NCI-H748 treated with DMSO at 0.1 percent for 48 hours (cell line): ENCODE measurements at places on chromosomes 6 and 20.

GRCh38 chr6:13427801-13428582, 59.4 kb downstream of the GFOD1 start:
- no peak for DNase-seq

DNA sequence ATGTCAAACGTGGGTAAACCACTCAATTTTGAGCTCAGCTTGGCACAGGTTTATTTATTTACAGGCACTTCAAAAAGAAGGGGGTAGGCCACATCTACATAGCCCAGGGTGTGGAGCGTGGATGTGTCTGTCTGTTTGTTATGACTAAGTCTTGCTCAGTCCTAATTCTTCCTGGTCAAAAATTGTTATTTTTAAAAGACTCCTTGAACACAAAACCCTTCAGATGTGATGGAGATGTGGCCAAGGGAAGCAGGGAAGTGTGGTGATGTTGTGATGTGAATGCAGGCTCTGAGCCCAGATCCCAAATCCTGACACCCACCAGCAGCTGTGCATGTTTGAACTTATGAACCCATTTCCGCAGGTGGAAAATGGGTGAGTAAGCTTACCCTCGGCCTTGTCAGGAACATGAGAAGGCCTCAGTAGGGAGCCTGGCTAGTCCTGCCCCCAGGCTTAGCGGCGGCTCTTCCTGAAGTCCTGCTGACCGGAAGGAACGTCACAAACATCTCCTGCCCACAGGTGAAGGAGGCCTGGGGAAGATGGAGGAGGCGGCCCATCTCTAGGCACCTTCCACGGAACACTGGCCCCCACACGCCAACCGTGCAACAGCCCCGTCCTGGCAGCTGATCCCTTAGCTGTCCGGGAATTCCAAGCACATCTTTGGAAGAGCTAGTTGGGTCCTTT, 119.7 kb downstream of the MYLK4 start:
- DNase-seq = no peak

DNA sequence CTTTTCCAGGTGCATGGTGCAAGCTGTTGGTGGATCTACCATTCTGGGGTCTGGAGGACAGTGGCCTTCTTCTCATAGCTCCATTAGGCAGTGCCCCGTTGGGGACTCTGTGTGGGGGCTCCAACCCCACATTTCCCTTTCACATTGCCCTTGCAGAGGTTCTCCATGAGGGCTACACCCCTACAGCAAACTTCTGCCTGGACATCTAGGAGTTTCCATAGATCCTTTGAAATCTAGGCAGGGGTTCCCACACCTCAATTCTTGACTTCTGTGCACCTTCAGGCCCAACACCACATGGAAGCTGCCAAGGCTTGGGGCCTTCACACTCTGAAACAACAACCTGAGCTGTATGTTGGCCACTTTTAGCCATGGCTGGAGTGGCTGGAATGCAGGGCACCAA, 282.8 kb upstream of the SASH1 start:
- DNase-seq = no peak

GRCh38 chr20:35171753-35172433, at the start of gene PROCR:
TSS of gene PROCR (plus strand) at chr20:35172072. CDS start at chr20:35172155, 83 bp downstream.
- DNase-seq = no peak

DNA sequence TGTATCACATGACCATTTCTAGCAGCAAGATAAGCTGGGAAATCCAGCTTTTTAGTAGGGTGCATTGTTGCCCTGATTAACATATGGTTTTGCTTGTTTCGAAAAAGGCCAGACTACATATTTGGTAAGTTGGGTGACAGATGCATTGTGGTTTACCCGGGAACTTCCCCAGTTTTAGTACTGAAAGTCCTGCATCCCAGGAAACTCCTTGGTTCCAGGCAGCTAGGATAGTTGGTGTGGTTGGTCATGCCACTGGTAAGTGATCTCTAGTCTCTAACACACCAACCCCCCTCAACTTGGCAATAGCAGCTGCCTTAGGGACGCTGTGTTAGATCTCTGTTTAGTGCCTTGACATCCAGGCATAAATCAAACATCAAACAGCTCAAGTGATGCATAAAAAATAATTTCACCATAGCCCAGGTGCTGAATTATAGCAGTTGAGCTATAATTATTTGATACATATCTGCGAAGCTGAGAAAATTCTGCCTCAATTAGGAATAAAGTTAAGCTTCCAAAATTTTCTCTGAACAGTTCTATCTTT, 216.5 kb downstream of the TFAP2C start:
- DNase-seq = no peak

GRCh38 chr20:6637160-6637579, 130.3 kb upstream of the BMP2 start:
- DNase-seq = no peak

- no peak for DNase-seq
Measured at GRCh38 chr20:49961413-49961812, 21.4 kb upstream of the SNAI1 start.

GRCh38 chr20:15406072-15406471, 1068.7 kb upstream of the FLRT3 start:
- no peak for DNase-seq

- no peak for DNase-seq
Measured at GRCh38 chr20:34701405-34702085, 2.6 kb upstream of the TP53INP2 start.

DNA sequence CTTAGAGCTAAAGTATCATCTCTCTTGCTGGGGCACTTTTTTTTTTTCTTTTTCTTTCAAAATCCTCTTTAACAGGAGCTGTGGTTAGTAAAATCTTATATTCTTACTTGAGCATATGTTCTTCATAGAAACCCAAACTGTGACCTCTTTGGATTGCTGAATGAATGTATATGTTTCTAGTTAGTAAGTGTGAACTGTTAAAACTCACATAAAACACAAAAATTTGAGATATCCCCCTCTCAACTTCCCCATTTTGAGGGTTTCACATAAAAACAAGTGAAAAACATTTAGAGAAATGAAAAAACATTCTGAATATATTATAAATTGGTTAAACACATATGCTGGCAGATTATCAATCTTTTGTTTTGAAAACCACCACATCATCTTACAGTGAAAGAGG, 78.1 kb downstream of the INSM1 start:
- DNase-seq = no peak

DNA sequence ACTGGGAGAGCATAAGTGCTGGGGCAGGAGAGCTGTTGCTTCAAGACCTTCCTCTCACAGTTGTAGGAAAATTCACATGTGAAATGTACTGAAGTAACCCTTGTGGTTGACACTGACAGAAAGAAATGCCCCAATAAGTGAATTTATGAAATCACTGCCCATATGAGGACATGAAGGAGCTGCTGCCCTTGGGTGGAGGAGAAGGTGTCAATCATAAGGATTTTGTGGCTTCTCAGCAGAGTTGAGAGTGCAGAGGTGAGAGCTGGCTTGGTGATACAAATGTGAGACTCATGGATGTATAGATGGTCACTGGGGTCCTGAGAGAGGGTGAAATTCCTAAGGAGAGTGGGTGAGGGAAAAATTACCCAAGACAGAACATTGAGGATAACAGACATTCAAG, 33.9 kb upstream of the CMTR1 start:
- DNase-seq = no peak

- no peak for DNase-seq
Measured at GRCh38 chr20:18794428-18794787, 19.2 kb upstream of the SCP2D1 start.

DNA sequence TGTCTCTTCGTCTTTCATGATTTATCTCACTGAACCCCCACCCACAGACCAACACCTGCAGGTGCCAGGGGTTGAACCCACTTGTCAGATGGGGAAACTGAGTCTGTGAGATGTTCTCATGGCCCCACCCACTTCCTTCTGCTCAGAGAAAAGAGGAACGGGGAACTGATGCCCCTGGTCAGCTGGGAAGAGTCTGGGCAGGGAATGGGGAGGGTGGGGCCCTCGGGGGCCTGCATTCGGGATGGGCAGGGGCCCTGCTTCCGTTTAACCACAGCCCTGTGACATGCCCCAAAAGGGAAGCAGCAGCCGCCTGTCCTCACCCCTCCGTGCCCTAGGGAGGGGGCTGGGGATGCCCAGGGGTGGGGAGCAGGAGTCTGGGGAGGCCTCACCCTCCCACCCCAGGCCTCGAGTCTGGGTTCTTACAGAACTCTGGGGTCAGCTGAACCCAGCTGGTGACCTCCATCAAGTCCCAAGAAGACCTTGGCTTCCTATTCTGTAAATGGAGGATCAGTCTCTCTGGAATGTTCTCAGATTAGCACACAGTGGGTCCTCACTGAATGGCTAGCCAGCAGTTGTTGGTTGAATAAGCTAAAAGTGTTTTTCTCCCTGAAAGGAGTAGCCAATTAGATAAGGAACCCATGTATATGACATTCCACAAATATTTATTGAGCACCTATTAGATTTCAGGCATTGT, 81.5 kb downstream of the CEBPB start:
- DNase-seq = no peak

GRCh38 chr6:497258-497657, 105.7 kb downstream of the IRF4 start:
- DNase-seq = no peak

- peak; percentile 31 for DNase-seq
Measured at GRCh38 chr6:166313255-166314070, 5.3 kb upstream of the PRR18 start.

DNA sequence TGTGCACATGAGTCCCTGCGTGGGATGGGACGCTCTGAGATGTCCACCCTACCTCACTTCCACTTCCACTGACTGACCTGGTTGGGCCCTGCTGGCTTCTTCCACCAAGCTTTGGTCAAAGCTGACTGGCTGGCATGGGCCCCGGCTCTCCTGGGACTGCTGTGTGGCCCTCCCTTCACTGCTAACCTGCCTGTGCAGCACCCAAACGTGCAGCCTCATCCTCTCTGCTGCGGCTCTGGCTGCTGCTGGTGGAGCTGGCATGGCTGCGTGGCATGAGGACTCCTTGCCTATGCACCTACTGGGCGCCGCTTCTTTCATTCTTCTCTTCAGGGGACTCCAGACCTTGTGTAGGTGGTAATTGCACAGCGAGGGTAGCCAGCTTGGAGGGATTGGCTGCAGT, 18.7 kb upstream of the IP6K3 start:
- DNase-seq = no peak

- DNase-seq = no peak
Measured at GRCh38 chr6:128149796-128150195, 248.9 kb upstream of the THEMIS start.

DNA sequence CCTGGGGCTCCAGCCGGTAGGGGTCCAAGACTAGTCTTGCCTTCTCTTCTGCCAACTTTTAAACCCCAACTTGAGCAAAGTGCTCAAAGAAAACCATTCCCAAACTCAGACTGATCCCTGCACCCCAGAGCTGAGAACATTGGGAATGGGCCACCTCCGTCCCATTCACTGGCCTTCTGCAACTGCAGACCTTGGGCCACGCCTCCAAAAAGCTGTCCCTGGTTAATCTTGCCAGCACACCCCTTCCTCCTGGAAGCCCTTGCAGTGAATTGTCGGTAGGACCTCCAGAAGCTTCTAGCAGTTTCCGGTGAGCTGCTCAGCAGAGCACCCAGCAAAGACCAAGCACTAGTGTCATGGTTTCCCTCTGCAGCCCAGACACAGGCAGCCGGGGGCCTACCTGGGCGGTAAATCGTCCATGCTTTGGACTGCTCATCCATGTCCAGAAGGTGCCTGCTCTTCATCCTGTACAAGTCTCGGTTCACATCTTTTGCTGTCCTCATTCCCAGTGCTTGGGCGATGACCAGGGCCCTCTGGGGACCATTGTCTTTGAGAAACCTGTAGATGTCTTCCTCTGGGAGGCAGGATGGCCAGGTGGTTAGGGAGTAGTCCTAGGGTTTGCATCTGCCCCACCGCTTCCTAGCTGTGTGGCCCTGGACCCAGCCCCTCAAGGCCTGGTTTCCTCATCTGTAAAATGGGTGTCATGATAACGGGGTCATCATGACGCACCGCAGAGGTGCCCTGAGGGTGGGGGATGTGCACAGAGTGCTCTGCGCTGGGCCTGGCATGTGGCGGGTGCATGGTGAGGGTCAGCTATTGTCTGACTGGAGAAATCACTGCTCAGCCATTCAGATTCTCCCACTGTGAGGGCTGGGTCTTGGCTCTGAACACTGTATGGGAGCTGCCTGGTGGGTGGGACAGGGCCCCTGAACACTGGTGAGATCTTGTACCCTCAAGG, 5.5 kb downstream of the ZBP1 start:
- DNase-seq = no peak

- no peak for DNase-seq
Measured at GRCh38 chr20:64037498-64038213, 1.7 kb downstream of the C20orf204 start.

- DNase-seq = no peak
Measured at GRCh38 chr20:15986690-15987089, 586.6 kb downstream of the KIF16B start.

GRCh38 chr6:42423244-42423643, 28.5 kb downstream of the TRERF1 start:
- no peak for DNase-seq

GRCh38 chr20:25049261-25050060, 8.5 kb downstream of the ACSS1 start:
- DNase-seq = no peak

DNA sequence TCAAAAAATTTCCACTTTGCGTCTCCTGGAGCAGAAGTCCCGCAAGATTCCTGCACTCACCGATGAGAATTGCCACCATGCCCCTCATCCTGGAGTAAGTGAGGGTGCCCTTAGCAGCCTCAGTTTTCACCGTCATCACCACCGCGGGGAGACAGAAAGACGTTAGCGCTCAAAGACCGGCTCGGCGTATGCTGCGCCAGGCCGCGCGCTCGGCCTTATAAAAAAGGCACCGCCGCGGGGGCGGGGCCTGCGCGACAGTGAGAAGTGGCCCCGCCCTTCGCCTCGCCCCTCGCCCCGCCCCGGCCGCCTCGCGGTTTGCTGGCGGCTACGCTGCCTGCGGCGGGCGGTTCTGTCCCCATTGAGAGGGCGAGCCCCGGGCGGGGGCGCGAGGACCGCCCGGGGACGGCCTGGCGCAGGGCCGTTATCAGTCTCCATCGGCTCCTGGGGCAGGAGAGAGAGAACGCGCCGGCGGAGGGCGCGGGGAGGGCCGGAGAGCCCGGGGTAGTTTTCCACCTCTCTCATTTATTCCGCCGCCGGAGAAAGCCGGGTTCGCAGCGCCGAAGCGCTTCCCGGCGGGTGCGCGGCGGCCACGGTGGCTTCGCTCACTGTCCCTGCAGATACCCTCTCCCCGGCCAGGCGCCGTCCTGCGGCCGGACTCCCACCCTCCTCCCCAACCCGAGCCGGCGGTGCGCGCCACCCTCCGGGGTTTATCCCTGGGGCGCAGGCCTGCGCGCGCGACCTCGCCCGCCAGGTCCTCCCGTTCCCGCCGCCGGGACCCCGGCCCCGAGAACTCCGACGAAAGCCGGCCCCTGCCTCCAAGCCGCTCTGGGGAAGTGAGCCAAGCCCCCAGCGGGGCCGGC, 122.5 kb upstream of the SLC2A12 start:
- DNase-seq = peak; percentile 82

- DNase-seq = no peak
Measured at GRCh38 chr20:49303065-49303552, 25.3 kb upstream of the ZNFX1 start.

- no peak for DNase-seq
Measured at GRCh38 chr6:170005665-170006064, 254.2 kb downstream of the ERMARD start.
